ENCODE measurements at places on chromosomes 13 and 19.
A peak's percentile ranks its signal among the peaks of the same experiment; 100 is the strongest.

- DNase-seq: no peak
Measured at GRCh38 chr13:43698009-43698408, 88.8 kb downstream of the ENOX1 start.

DNA sequence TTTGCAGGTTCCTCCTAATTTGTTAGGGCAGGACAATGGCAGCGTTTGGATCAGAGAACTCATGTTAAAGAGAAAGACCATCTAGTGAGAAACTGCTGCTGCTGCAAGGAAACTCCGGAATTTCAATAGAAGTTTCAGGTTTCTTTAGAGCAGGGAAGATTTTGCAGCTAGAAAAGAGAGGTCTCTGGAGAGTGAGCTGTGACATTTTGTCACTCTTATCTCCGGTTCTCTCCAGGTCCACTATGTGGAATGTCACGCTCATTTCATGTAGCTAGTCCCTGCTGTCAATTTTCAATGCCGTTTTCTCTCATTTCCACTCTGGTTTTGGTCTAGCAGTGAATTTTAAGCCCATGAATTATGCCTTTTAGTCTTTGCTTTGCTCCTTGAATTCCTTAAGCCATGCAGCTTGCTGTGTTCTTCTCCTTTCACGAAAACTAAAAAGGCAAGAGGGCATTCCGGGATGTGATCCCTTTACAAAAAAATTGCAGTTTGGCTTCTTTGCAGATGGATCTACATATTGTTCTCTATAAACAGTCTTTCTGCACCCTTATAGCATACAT lies 46.7 kb upstream of the POSTN start:
- no peak for DNase-seq

GRCh38 chr13:30290812-30291436 lies 16.4 kb downstream of the KATNAL1 start:
- no peak for DNase-seq

DNA sequence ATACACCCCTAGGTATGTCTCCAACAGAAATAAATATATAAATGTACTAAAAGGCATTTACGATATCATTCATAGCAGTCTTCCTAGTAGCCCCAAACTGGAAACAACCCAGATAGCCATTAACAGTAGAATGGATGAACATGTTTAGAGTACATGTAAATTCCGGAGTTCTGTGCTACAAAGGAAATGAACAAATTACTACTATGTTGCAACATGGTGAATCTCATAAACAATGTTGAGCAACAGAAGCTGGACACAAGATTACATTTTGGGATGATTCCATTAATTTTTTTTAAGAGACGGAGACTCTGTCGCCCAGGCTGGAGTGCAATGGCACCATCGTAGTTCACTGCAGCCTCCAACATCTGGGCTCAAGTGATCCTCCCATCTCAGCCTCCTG lies 5.9 kb upstream of the SLC7A10 start:
- DNase-seq: no peak

GRCh38 chr19:4916292-4917082 lies 7.2 kb downstream of the UHRF1 start:
- DNase-seq: peak; percentile 24

GRCh38 chr19:33333642-33334041 lies 31.3 kb upstream of the CEBPA start:
- no peak for DNase-seq

DNA sequence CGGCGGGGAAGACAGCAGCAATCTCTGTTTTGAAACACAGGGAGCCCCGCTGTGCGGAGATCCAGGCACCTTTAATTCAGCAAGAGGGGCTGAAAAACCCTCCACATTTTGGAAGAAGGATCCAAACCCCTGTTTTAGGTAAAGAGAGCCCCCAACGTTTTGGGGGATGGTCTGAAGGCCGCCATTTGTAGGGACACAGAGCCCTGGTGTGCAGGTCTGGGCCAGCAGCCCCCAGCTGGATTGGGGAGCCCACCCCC lies 3.5 kb upstream of the HOOK2 start:
- no peak for DNase-seq

DNA sequence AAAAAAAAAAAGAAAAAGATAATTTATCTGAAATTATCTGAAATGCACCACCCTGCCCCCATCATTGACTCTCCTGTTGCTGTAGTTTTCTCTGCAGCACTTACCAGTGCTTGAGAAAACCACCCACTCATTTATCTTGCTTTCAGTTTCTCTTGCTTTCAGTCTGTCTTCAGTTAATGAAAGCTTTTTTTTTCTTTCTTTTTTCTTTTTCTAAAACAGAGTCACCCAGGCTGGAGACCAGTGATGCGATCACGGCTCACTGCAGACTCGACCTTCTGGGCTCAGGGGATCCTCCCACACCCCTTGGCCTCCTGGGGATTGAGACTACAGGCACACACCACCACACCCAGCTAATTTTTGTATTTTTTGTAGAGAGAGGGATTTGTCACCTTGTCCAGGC lies 4.3 kb upstream of the ACP5 start:
- DNase-seq: no peak

- no peak for DNase-seq
Measured at GRCh38 chr19:5352229-5352763, 11.7 kb upstream of the PTPRS start.

DNA sequence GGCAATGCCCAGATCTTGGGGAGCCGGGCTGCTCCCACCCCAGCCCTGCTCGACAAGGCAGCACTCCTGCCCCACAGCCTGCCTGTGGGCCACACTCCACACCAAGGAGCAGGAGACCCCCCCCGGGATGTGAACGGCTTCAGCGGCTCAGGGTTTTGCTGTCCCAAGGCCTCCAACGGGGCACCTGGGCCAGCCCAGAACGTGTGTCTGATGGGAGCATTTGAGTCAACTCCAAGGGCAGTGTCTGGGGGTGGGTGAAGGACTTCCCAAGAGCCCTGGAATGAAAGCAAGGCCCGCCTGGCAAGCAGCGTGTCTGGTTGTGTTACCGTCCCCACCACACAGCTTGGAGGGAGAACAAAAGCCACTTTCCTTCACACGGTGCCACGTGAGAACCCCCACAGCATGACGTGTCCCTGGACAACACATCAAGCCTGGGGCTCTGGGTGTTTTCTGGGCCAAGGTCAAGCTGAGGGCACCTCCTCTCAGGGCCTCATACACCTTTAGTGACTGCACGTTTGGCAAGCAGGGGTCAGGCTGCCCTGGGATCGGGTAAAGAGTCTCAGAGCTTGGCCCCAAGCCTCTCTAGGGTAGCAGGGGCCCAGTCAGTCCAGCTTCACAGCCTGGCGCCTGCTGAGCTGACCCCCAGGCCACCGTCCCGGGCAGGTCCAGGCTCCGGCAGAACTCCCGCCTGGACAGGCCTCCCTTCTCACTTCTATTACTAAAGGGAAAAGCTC lies 6.0 kb downstream of the C13orf46 start:
- DNase-seq: no peak

Data from T-helper 17 cell (primary cell).